ENCODE measurements at places on chromosomes 4 and X. TPM values are rescaled to one million over a fixed set of nuclear protein-coding genes. Genes with fewer than 3 reads are reported as not detected.

The FGF13 gene
- 0.84 TPM for total RNA-seq

The JAKMIP1 gene
- not detected for total RNA-seq

- DNase-seq = peak; percentile 4
Measured at GRCh38 chr4:155705664-155706063, 39.0 kb downstream of the GUCY1A1 start.

The NFKB1 gene
- total RNA-seq = 37.6 TPM

- no peak for DNase-seq
Measured at GRCh38 chr4:169601016-169601771, 11.2 kb downstream of the NEK1 start.

GRCh38 chr4:137649711-137650450 is 117.6 kb upstream of the PCDH18 start:
- DNase-seq = no peak

The TBCK gene
- 51.0 TPM for total RNA-seq

The DGKK gene
- 43.2 TPM for total RNA-seq

The WDR1 gene
- total RNA-seq = 120 TPM

DNA sequence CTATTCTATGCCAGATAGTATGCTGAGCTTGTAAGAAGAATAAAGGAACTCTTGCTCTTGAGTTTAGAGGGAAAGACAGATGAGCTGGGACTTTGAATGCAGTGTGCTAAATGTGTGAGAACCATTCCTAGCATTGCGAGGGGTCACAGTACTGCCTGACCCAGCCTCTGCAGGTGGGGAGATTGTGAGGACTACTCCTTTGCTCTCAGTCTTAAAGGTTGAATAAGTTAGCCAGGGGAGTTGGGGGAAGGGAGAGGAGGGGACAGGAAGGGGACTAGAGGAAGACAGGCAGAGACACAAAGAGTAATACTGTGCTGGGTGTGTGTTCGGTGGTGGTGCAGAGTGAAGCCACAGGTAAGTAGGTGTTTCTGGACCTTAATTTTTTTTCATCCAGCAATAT is 41.7 kb downstream of the DCUN1D4 start:
- DNase-seq = no peak

The KIAA1210 gene
- not detected for total RNA-seq

DNA sequence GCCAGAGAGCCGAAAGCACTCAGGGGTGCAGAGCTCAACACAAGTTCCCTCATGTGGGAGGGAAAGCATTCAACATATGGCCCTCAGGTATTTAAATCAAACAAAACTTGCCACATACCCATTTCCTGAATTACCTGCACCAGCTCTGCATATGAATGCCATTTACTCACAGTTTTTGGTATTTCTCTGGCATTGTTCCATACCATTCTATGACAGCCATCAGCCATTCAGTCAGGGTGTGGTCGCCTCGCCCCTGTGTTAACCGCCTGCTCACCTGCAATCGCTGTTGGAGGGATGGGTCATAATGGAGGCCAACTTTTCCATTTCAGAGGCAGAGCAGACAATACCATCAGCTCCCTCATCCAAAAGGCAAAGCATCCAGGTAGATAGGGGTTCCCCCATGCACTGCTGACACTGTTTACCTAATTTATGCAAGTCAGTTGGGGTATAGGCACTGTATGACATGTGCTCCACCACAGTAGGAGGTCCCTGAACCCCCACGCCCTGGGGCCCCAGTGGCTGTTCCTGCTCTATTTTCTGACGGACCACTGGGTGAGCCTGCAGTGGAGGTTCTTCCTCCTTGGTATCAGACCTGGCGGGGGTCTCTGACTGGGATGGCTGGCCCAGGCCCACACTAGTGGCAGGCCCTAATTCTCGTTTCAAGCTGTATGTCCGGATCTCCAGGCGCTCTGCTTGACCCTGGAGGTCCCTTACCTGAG is 227.1 kb downstream of the ADGRL3 start:
- DNase-seq = no peak

The SPATA18 gene
- 13.2 TPM for total RNA-seq

DNA sequence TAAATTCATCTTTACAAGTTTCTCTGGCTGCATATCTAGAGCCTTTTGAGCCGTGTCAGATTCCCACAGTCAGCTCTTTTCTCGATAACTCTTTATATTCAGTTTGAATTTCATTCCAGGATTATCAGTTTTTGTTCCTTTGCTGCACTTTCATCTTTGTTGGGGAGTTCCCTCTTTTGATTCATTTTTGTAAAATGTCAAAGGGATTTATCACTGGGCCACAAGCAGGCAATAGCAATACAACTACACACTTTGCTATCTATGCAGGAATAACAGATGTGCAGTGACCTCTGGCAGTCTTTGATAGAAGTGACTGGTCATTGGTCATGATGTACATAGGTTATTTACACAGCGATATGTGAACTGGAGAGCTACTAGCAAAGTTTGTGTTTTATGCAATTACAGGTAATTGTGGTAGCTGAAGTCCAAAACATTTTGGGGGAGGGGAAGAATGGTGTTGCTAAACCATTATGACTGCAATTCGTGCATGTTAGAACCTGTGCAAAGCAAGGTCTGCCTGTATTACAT is 43.8 kb downstream of the HPGDS start:
- DNase-seq = peak; percentile 82
